ENCODE measurements at places on chromosomes 11 and 22.

- DNase-seq, result no peak
Observed at GRCh38 chr11:16511116-16512114, 155.1 kb upstream of the SOX6 start.

DNA sequence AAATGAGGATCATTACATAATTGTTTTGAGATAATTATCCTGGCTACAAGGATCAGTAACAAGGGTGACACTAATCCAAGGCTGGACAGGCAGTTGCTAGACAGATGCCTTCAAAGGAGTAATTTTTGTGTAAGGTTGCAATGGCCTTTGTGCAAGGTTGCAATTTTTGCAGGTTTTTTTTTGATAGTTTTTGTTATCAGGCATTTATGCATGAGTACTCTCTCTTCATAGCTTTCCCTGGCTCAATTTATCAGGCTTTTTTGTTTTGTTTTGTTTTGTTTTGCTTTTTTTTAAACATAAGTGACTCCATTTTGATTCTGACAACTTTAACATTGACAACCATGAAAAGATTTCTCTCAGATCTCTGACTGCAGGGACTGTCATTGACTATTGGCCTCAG is 110.2 kb downstream of the SWAP70 start:
- no peak for DNase-seq

- DNase-seq, result no peak
Observed at GRCh38 chr11:58301576-58301975, 33.5 kb upstream of the OR10W1 start.

DNA sequence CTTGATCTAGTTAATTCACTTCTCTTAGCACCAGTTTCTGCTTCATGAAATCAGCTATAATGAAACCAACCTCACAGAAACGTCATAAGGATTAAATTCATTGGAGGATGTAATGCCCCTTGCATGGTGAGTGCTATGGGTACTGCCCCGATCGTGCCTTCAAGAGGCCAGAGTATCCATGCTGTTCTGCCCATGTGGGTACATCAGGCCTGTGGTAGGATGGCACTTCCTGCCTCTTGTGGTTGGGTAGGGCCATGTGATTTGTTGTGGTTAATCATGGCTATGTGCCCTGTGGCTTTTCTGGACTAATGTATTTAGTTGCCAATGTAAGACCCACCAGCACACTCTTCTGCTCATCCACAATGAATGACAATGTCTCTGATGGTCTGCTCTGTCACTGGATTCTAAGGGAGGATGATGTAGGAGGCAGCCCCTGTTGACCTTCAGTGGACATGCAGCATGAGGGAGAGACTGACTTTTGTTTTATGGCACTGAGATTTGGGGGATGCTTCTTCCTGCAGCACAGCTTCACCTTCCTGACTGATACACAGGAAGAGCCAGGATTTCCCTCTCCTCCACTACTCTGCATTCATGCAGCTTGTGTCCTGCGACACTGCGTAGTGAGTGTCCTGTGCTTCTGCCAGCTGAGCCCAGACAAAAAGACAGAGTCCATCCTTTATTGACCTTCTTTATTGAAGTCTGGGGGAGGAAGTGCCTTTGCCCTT is 66.2 kb downstream of the DHCR7 start:
- DNase-seq, result no peak

- DNase-seq, result no peak
Observed at GRCh38 chr11:93236741-93237675, 39.2 kb upstream of the SLC36A4 start.

DNA sequence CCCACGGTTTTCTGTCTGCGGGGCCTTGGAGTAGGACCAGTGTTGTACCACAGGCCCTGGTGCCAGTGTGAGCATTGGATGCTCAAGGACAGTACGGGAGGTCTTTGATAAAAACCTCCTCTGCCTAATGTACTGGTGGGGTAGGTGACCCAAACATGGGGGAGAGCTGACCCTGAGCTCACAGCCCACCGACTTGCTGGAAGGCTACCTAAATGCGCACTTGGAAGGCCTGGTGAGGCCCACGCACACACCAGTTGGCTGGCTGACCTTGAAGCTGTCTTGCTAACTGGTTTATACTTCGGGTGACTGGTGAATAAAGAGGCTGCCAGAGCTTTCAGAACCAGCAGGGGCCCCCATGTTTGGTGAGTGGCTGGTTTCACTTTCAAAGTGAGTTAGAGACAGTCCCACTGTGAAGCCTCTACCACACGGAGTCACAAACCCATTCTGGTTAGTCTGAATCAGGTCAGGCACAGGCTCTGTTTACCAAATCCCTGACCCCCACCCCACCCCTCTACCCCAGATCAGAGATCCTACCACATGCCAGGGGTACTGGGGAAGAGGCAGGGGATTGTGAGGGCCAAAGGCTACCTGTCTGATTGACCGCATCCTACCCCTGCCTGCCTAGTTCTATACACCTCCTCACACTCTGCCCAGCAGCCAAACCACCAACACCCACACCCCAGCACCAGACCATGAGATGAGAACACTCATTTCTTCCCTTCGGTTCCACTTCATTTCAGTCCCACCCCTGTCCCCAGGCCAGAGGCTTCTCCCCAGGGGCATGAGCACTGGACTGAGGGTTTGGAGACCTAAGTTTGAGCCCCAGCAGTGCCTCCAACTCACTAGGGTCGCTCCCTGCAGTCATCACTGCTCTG is 12.7 kb upstream of the IL2RB start:
- no peak for DNase-seq

GRCh38 chr22:34099278-34099677 is 179.0 kb upstream of the LARGE1 start:
- DNase-seq, result no peak

DNA sequence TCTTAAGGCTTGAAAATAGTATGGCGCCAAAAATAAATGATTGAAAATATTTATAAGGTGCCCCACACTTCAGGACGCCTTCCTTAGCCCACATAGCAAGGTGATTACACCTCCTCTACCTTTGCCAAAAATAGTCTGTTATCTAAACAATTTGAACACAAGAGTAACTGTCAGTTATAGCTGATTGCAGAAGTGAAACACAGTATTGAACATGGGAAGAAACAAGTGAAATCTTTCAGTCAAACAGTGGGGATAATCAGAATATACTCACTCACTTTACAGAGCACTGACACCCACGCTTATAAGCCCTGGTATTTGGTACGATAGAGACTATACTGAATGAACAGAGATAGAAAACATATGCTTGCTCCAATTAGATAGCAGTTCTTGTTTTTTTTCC is 203.1 kb downstream of the RAB38 start:
- DNase-seq, result no peak

DNA sequence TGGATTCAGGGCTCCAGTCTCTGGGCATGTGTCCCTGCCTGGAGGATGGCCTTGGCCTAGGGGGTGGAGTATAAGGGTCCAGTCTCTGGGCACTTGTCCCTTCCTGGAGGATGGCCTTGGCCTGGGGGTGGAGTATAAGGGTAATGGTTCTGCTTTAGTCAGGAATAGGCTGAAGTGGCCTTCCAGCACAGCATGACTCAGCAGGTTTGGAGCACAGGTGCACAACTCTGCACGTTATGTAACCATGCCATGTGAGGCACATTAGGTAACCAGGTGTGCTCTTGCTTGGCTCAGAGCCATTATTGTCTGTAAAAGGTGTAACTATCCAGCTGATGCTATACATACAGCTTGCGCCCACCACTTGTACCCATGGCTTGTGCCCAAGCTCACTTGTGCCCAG is 48.4 kb upstream of the POLD3 start:
- DNase-seq, result no peak

- DNase-seq, result no peak
Observed at GRCh38 chr11:114880442-114880841, 202.1 kb downstream of the NXPE2 start.

DNA sequence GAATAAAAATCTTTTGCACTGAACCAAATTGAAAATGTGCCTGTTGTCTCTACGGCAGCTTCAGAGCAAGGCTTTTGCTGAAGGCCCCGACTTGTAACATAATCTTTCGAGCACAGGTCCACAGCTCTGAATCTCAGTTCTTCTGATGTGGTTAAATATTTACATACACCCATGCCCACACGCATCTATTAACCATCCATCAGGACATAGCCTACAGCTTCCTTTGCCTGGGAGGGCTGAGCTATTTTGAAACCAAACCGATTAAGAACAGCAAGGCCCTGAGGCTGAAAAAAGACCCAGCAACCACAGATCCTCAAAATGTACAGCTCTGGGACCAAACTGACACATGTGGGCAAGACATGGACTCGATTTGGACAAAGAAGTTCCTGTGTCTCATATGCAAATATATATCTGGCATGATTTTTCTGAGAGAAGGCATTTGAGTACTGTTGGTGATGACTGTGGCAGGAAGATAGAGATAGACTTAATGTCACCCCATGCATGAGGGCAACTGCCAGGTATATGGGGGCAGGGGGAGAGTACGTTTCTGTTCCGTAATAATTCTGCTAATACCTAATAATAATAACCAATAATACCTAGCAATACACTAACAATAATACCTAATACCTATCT is 322.7 kb upstream of the PLET1 start:
- no peak for DNase-seq

DNA sequence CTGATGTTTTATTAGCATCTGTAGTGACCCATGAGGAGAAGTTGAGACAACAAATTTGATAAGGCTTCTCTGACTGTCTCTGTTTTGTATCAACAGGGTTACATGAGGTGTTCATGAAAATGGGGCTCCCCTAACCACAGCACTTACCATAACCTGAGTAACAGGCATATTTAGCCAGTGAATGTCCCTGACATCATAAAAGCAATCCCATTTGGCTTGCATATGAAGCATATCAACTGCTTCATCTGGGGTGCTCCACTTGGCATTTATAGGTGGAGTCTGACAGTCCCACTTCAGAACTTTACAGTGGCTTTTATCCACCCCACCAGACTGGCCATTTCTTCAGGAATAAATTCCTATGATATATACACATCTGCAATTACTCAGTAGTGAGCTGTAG is 257.6 kb downstream of the LUZP2 start:
- no peak for DNase-seq

GRCh38 chr11:765025-765801 is 12.1 kb downstream of the GATD1 start:
- DNase-seq, result no peak

DNA sequence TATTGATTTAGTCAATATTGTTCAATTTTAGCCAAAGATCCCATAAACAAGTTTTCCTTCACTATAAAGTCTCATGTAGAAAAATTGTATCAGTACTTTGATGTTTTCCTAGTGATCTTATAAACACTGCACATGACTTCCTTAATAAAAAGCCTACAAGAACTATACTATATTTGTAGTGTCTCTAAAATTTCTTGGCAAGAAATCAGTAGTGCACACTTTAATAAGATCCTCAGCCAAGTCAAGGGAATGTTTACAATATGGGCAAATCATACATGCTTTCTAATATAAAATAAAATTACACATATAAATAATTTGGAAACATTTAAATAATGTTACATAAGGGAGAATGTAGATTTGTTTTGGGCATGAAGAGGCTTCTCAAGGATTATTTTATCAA is 203.0 kb upstream of the CCDC179 start:
- no peak for DNase-seq

DNA sequence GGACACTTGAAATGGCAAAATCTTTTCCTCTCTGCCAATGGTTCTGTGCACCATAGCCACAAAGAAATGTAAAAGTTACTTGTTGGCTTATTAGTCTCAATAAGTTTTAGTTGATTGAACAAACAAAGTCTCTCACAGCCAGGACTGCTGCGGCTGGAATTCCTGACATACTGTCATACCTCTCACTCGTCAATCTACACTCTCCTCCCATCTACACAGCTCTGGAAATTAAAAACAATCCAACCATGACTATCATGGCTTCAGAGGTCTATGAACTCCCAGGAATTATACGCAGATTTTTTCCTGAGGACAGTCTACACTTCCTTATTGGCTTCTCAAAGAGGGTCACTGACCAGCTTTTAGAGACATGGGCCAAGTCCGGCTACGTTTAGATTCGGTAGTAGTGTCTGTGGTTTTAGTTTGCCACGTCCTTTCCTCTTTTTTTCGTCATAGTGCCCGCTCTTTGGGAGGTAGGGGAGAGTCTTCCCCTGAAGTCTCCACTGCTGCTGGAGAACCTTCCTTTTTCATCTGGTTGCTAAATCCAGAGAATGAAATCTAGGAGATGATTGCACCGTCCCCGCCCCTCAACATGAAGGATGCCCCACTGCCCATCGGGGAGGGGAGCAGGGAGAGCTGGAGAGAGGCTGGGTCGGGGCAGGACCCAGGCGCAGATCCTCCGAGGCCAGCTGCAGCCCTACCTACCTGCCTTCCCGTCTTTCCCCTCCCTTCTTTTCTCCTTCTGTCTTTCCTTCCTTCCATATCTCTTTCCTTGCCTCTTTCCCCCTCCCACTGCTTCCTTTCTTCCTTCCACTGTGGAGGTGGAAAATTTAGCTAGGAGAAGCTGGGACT is 1.0 kb upstream of the PLEKHB1 start:
- DNase-seq, result no peak

DNA sequence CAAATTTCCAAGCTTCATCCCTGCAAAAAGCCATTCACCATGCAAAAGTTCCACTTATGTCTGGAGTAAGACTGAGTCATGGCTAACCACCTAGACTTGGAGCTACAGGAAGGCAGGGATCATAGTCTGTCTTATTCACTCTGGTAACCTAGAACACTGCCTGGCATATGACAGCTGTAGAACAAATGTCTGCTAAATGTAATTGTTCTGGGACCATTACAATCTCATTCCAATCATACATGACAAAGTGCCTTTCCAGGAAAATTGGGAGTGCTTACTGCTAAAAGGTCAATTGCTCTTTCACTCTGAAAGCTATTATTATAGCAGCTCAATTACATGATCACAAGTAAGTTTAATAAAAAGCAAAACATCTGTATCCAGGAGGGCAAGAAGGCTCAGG is 99.1 kb upstream of the CHRM4 start:
- no peak for DNase-seq

GRCh38 chr22:38352436-38352835 is 35.2 kb upstream of the CSNK1E start:
- DNase-seq, result no peak

GRCh38 chr11:76823481-76824028 is 37.2 kb upstream of the ACER3 start:
- no peak for DNase-seq

- DNase-seq, result no peak
Observed at GRCh38 chr11:19913893-19914249, 201.2 kb downstream of the NAV2 start.

DNA sequence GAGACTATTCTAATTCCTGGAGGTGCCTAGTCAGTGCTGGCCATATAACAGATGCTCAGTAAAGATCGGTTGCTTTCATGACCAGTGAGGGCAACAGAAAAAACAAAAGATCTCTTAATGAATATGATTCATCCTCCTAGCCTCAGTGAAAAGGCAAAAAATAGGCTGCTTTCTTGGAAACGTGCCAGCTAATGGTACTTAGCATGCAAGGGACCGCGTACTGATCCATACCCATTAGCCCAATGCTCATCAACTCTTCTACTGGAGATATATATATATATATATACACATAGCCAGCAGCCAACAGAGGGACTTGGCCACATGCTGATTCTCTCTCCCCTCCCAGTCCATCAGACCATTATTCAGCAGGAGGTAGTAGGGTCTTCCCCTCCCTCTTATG is 320.4 kb downstream of the KIRREL3 start:
- DNase-seq, result no peak

- no peak for DNase-seq
Observed at GRCh38 chr11:95301474-95301873, 70.5 kb upstream of the SESN3 start.

- no peak for DNase-seq
Observed at GRCh38 chr11:129694966-129695365, 120.7 kb upstream of the TMEM45B start.
